Stimulated activated CD8-positive, alpha-beta memory T cell treated with anti-CD3 and anti-CD28 coated beads, Interleukin-2, amount 100 ng/mL, for 48 hours (primary cell): ENCODE measurements at places on chromosomes 7 and 10.

GRCh38 chr7:44384586-44385433, 59.4 kb upstream of the CAMK2B start:
- no peak for DNase-seq

- no peak for DNase-seq
These were observed 80.1 kb downstream of the ELMO1 start for GRCh38 chr7:37368540-37368939.

- DNase-seq, result no peak
These were observed 109.8 kb upstream of the NFE2L3 start for GRCh38 chr7:26042237-26042636.

GRCh38 chr10:14686356-14686755, 88.3 kb downstream of the FAM107B start:
- no peak for DNase-seq

- no peak for DNase-seq
These were observed 343.0 kb downstream of the CRPPA start for GRCh38 chr7:16078076-16078952.

DNA sequence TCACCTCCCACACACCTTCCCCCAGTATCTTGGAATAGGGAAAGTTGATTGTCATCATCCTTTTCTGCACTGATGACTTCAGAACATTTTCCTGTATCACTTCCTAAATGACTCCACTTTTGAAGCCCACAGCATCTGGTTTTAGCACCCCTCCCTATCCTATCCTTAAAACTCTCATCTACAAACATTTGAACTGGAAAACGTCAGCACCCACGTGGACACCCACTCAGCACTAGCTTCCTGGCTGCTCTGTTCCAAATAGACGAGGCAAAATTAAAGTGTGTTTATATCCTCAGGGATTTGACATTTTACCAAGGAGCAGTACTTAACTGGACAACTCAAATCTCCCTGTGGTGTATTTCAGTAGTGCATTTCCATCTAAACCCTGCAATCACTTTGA, 73.9 kb downstream of the REEP3 start:
- no peak for DNase-seq

GRCh38 chr7:140914083-140914482, 10.6 kb downstream of the BRAF start:
- DNase-seq, result no peak

DNA sequence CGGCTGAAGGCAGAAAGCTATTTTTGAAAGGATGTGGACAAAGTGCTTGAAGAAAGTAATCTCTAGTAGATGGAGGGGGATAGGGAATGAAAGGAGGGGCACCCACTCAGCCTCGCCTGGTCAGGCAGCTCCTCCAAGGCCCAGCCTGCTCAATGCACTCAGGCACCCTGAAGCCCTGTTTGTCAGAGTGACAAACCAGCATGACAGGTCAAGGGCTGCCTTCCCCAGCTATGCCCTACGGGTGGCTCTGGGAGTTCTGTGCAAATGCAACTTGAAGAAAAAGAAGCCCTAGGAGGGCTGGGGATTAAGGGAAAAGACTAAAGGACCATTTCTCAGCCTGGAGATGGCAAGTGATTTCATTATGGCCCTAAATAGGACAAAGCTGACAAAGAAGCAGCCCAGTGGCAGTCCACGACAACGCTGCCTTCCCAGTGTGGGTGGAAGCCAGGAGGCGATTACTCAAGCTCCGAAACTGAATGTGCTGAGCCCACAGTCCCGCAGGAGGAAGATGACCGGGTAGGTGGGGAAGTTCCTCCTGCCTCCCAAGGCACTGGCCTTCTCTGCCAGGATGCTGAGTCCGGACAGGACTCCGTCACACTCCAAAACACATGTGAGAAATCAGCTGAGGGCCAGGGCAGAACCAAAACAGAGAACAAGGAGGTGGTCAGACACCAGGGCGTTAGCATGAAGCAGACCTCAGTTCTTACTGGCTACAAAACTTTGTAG, 16.3 kb downstream of the LIPA start:
- no peak for DNase-seq

- no peak for DNase-seq
These were observed 22.8 kb downstream of the CDK14 start for GRCh38 chr7:90618876-90619275.

DNA sequence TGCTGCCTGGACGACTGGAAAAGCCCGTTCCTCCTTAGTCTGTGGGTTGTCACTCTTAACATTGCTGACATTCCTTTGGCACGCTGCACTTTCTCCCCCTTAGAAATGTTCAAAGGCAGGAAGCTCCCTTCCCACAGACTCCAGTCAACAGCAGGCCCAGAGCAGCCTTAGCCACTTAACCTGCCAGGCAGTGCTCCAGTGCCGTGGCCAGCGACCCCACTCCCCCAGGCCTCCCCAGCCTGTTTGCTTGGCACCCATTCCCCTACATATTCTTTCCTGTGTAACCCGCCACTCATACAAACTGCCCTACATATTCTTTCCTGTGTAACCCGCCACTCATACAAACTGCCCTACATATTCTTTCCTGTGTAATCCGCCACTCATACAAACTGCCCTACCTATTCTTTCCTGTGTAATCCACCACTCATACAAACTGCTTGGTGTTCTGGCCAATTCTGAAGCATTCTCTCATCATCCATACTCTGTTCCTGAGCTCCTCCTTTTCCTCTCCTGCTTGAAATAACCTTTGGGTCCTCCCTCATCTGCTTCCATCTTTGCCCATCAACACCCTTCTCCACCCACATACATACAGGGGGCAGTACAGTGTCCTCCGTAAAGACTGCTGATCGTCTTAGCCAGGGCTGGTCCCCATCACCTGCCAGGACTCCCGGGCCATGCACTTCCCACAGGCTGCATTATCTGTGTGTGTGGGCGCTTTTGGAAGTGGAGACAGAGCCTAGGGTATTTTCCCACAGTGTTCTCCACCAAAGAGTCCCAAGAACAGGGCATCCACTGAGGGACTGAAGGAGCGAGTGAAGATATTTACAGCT, 57.3 kb downstream of the ADARB2 start:
- no peak for DNase-seq

GRCh38 chr7:126001349-126001748, 1071.7 kb upstream of the POT1 start:
- no peak for DNase-seq

DNA sequence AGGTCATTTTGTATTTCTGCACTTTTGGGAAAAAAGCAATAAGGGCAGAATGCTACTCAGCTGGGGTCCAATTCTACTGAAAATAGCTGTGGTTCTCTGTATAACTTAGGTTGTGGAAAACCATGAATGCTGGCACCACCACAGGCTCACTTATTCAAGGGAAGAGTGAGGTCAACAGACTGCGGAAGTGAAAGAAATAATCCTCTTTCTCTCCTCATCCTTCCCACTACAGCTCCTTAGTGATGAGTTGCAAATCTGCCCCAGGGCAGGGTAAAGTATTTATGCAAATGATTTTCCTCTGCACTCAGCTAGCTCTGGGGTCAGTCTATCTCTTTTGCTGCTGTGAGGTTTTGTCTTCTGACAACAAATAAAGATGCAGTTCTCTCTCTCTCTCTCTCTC, 74.1 kb upstream of the PTPRZ1 start:
- DNase-seq, result no peak

DNA sequence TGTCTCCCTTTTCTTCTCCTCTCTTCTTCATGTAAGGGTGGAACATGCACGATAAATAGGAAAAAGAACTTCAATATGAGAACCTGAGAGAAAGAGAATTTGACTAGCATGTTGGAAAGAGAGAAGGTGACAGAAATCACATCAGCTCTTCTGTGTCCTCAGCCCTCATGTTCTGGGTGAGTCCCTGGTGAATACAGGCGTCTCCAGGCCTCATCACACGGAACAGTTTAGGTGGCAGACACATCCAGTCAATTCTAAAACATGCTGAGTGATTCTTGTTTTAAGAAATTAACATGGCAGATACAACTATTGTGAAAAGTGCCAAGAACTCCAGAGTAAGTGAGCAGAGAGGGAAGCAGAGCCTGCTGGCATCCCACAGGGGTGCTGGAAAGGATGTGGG, 96.1 kb downstream of the FAM107B start:
- DNase-seq, result no peak

- DNase-seq, result no peak
These were observed 109.8 kb downstream of the GRID1 start for GRCh38 chr10:86256690-86257315.

DNA sequence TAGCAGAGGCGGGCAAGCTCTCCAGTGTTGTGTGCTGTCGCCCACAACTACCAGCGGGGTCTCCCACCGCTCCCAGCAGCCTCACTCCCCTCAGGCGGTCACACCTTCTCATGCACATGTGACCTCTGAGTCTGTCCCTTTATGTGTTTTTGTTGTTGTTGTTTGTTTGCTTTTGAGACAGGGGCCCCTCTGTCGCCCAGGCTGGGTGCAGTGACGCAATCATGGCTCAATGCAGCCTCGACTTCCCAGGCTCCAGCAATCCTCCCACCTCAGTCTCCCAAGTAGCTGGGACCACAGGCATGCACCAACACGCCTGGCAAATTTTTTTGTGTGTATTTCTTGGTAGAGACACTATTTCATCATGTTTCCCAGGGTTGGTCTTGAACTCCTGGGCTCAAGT, 1.5 kb downstream of the CPSF4 start:
- no peak for DNase-seq

DNA sequence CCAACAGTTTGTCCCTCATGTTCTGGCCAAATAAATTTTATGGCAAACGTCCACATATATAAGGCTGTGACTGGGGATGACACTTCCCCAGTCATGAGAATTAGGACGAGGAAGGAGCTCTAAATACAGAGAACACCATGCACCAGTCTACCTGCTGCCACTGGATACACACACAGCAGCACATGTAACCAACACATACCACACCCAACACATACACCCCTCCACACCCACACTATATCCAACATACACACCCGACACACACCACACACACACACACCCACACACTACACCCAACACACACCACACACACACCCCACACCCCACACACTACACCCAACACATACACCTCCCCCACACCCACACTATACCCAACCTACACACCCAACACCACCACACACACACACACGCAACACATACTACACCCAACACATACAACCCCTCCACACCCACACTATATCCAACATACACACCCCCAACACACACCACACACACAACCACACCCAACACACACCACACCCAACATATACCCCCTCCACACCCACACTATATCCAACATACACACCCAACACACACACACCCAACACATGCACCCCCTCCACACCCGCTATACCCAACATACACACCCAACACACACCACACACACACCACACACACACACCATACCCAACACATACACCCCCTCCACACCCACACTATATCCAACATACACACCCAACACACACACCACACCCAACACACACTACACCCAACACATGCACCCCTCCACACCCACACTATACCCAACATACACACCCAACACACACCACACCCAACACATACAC, 74.1 kb downstream of the HIPK2 start:
- DNase-seq, result no peak

- no peak for DNase-seq
These were observed 359.3 kb downstream of the HGF start for GRCh38 chr7:81410471-81411117.

DNA sequence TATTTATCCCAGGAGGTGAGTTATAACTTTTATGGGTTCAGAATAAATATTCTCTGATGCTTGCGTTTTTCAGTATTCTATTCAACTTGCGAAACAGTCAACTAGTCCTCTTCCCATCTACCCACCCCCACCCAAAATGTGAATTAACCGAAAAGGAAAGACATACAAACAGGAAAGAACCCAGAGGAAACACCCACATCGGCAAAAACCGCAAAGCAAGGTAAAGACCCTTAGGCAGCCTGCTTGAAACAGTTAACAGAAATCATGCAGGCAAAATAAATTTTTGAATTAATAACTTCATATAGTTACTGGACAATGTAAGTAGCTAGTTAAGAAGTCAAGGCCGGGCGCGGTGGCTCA, 5.4 kb downstream of the ZC3HAV1 start:
- no peak for DNase-seq

DNA sequence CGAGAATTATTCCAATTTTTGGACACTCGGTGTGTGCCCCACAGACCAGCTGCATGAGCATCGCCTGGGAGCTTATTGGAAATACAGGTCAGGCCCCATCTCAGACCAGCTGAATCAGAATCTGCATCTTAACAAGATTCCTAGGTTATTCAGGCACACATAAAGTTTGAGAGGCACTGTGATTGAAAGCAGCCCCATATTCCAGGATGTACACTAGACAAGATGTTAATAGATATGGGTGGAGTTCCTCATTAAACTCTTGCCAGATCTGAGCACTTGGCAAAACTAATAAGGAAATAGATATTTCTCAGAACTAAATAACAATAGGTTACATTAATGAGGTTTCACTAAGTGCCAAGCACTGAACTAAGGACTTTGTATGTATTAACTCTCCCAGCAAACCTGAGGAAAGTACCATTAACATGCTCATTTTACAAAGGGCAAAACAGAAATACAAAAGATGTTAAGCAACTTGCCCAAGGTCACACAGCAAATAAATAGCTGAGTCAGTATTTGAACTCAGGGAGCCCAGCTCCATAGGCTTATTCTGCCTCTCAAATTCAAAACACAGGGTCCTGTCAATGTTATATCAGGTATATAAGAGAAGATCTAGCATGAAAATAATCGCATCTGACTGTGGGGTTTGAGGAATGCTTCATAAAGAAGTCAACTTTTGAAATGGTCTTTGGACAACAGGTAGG, 29.9 kb downstream of the PPP1R3C start:
- no peak for DNase-seq

DNA sequence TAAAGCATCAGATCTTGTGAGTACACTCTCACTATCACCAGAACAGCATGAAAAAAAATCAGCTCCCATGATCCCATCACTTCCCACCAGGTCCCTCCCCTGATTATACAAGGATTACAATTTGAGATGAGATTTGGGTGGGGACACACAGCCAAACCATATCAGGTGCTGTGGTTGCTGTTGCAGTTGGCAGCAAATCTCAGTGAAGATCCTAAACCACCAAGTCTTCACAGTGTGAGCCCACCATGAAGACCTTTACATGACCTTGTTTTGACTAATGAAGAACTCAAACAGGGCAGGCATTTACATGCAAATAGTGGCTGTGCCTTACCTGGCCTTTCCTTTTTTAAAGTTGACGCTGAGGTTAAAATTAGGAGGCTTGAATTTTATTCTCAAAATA, 242.6 kb downstream of the ACTR3B start:
- DNase-seq, result no peak

DNA sequence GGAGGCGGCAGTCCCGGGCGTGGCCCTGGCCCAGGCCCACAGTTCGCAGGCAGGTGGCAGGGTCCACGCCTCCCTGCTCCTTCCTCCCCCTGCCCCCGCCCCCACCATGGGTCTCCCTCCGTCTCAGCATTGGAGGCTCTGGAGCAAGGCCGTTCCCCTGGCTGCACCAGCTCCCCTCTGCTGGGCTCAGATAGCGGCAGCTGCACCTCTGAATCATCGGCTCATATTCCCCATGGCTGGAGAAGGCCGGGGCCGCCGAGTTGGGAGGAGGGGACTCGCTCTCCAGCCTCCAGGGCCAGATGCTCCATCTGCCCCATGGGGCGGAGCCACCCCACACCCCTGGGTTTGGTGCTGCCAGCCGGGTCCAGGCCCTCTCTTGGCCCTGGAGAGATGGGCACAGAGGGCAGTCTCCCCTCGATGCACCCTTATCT, 145.0 kb downstream of the ELFN1 start:
- no peak for DNase-seq

GRCh38 chr10:121708728-121709674, 110.8 kb upstream of the FGFR2 start:
- DNase-seq, result no peak
